ENCODE measurements at places on chromosomes 11 and 22. TPM values are rescaled to one million over a fixed set of nuclear protein-coding genes. Genes with fewer than 3 reads are reported as not detected.

SOX10 gene
- 7.0 TPM for total RNA-seq

HARBI1 gene
- 2.3 TPM for total RNA-seq

TRAPPC4 gene
- 26.1 TPM for total RNA-seq

GRCh38 chr11:13216019-13216710, 61.4 kb upstream of the BMAL1 start:
- no peak for DNase-seq

HTATIP2 gene
- total RNA-seq = 19.5 TPM

A4GALT gene
- 40.8 TPM for total RNA-seq

DNA sequence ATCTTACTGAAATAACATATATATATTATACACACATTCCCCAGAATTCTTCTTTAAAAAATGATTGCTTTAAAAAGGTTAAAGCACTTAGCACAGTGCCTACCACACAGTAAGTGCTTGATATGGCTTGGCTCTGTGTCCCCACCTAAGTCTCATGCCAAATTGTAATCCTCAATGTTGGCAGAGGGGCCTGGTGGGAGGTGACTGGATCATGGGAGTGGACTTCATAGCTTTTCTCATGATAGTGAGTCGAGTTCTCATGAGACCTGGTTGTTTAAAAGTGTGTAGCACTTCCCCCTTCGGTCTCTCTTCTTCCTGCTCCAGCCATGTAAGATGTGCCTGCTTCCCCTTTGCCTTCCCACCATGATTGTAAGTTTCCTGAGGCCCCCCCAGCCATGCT, 6.2 kb downstream of the CRYAB start:
- no peak for DNase-seq

GRCh38 chr22:31206896-31207687, 5.0 kb upstream of the LIMK2 start:
- DNase-seq = no peak

DNA sequence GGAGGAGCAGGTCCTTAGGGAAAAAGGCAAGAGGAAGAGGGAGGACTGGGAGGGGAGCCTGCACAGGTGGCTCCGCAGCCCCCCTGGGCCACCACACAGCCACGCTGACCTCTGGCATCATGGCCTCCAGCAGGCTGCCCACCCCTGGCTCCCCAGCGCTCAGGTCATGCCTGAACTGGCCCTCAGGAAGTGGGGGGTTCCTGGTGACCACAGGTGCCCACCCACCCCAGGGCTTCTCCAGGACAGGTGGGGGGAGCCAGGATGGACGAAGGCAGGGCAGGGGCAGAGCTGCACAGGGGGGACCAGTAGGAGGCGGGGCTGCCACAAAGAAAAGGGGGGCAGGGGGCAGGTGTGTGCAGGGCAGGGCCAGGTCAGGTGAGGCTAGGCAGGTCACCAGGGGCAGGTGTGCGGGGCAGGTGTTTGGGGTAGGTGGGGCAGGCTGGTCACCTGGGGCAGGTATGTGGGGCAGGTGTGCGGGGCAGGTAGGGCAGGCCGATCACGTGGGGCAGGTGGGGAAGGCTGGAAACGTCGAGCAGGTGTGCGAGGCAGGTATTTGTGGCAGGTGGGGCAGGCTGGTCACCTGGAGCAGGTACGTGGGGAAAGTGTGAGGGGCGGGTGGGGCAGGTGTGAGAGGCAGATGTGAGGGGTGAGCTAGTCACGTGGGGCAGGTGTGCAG, 997 bp downstream of the DEAF1 start:
- no peak for DNase-seq

DNA sequence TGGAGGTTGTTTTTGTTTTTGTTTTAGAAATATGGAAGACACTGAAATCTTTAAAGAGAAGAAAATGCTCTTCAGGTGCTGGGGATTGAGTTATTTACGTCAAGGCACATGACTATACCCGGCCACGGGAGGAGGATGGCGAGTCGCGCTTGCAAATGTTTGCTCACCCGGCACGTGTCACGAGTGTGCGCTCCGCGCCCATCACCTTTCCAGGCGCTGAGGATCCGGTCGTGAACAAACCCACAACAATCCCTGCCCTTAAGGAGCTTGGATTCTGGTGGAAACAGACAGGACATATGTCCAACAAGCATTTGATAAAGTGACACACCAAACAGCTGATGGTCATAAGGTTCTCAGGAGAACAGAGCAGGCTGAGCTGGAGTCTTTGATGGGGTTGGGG, 715.5 kb downstream of the BRD1 start:
- no peak for DNase-seq

GRCh38 chr11:100990931-100991330, 138.7 kb downstream of the PGR start:
- DNase-seq = no peak

MIOX gene
- not detected for total RNA-seq

GRCh38 chr22:30015846-30016245, 64.4 kb upstream of the HORMAD2 start:
- no peak for DNase-seq

DNA sequence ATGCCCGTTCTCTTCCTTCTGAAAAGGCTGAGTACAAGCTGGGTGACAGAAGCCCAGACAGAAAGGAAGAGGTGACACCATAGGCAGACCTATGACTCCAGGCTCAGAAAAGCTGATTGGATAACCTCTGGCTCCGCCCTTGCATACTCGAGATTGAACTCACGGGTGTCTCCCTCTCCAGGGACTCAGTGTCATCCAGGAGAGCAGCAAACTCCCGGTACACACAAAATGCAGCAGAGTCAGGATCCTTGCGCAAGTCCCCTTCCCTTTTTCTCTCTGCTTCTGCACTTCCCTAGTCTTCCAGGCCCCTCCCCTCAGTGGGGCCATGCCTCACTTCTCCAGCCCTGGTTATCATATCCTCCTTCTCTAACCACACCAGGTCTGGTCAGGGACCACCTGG, 9.8 kb downstream of the SCN4B start:
- no peak for DNase-seq

DEFB131B gene
- total RNA-seq = not detected

CRACR2B gene
- total RNA-seq = 29.7 TPM

DNA sequence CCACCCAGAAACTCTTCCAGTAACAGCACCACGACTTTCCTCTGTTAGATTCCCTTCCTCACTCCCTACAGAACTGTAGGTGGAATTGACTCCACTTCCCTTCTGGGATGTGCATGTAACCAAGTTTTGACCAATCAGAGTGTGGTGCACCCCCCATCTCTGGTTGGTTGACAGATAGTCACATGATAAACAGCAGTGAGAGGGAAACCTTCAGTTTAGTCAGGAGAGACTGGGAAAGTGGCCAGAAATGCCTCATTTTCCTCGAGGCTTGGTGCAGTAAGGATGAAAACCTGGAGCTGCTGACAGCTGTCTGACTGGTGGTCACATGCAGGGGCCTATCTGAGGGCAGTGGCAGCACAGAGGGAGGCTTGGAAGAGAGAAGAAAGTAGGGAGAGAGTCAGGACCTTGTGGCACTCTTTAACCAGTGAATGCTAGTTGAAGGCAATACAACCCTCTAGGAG, 67.3 kb upstream of the GRK3 start:
- DNase-seq = no peak

GRCh38 chr22:50189849-50190181, 4.1 kb downstream of the TRABD start:
- DNase-seq = no peak

- DNase-seq = no peak
Observed at GRCh38 chr11:84685149-84685548, 942.0 kb downstream of the DLG2 start.

DNA sequence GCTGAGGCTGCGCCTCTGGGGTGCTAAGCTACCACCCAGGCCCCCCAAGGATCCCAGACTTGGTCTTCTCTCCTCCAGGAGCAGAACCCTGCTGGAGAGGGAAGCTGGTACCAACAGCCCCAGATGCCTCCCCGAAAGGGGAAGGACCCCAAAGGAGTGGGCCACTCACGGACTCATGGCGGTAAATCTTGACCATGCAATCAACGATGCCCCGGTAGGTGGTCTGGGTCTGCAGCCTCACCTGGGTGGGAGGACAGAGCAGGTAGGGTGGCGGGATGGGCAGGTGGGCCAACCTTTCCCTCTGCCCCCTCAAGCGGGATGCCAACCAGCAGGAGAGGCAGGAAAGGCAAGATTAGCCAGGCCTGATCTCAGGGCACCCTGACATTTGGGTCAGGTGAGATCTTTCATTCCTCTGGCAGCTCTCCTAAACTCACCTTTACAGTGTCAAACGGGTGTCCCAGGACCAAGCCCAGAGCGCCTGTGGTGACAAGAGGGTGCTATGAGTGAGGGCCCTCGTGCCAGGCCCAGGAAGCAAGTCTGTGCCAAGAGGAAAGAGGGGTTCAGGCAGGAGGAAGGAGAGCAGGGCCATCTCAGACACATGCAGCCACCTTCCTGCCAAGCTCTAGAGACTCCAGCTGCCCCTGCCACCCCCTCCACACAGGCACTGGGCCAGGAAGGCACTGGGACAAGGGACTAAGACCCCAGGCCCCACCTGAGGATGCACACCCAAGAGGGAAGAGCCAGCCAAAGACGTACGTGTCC, 2.6 kb downstream of the SLC25A45 start:
- no peak for DNase-seq

TOP3B gene
- total RNA-seq = 11.5 TPM

DNA sequence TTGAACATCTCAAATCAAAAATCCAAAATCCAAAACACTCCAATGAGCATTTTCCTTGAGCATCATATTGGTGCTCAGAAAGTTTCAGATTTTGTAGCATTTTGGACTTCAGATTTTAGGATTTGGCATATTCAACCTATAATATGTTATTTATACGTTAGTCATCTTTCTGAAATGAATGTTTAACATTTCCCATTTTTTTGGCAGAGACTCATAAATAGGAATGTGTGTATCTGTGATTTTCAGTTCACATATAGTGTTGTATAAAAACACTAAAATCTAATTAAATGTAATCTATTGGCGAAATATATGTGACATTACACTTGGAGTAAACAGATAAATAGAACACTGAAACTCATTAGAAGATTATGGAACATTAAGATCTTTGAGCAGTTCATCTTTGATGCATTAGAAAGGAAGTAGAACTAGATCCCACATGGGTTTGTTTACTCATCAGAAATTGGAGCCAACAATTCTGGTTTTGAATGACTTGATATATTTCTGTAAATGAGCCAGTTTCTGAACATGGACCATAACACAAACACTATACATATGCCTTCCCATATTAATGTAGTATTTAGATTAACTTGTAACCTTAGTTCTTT, 153.1 kb downstream of the UVRAG start:
- DNase-seq = no peak

OTOG gene
- not detected for total RNA-seq
